Peyer's patch (tissue), 4 donors: ENCODE measurements at places on chromosomes 4 and X.
A peak's percentile ranks its signal among the peaks of the same experiment; 100 is the strongest.

DNA sequence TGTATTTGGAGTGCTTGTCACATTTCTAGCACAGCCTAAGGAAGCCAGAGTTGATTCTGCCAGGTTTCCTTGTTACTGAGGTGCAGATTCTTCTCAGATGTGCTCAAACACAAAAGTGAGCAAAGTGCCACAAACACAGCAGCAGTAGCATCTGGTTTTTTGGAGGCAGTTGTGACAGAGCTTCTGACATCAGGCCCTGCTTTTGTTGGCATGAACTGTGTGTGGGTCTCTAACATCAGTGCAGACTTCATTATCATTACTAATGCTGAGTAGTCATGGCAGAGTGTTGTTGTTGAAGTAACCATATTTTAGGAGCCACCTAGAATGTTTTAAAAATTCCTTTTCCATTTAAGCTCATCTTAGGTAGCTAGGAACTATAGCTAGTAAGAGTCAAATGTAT, 656.6 kb downstream of the ANKRD50 start:
- no peak for DNase-seq

- DNase-seq, result no peak
Observed at GRCh38 chr4:25011135-25011866, 19.4 kb downstream of the LGI2 start.

GRCh38 chrX:7192871-7193270, 44.9 kb upstream of the PUDP start:
- no peak for DNase-seq

- DNase-seq, result peak; percentile 81
Observed at GRCh38 chr4:2412534-2412884, 5.9 kb downstream of the ZFYVE28 start.

DNA sequence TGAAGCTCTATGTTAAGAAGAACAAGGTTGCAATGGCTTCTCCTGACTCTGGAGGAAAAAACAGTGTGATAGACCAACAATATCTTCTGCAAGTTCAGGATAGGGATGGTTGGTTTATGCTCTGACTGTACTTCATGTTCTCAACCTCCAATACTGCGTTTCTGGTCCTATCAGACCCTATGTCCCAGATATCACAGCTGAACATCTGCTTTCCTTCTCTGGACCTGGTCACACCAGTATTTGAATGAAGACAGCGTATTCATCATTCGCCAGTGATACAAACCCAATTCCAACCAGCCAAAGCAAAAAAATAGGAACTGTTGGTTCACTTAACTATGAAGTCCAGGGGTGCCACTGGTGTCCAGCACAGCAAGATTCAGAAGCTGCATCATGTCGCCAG, 124.5 kb upstream of the KLF3 start:
- no peak for DNase-seq

GRCh38 chr4:101282076-101282844, 65.1 kb downstream of the PPP3CA start:
- DNase-seq, result no peak

- no peak for DNase-seq
Observed at GRCh38 chr4:110621839-110622751, 782 bp downstream of the PITX2 start.

DNA sequence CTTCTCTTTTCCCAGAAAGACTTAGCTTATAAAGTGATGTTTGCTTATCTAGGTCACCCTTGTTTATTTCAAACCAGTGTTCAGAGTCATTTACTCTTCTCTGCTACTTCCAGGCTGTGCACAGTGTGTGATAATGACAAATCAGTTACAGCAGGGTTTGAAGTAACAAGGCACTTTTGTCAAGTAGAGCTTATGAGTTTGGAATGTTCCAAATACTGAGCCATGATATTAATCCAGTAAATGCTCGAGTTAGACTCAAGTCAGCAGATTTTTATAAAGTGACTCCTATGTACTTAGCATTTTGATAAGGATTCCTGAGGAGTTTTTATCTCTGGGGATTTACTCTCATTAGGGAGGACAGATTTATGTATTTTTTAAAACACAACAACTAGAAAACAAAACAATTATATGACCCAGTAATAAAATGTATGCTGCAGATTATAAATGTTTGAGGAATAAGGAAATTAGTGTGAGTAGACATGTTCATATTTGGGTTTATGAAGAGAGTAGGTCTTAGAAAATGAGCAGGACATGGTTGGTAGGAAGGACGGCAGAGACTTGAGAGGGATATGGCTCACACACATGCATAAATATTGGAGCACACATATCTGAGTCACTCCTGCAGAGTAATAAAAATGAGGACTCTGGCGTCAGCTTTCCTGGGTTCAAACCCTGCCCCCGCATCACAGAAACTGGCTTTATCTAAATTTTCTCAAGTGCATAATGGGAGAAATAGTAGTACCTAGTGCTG, 271.2 kb downstream of the FBXO8 start:
- no peak for DNase-seq

GRCh38 chr4:123488916-123489315, 92.3 kb downstream of the SPRY1 start:
- DNase-seq, result no peak

DNA sequence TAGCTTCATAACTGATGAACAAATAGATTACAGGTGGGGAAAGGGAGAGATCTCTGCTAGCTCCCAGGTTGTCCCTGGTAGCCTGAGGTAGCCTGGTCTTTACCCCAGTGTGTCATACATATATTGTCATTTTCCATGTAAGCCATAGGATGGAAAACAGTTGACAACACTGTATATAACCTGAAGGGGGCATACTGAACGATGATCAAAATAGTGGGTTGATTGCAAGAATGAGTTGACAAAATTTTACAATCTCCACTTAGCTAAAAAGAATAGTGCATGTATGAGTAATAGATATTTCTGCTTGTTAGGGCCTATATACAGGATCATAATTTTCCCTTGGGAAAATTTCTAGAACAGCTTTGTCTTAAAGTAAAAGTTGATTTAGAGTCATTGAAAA, 304.1 kb upstream of the HAND2 start:
- no peak for DNase-seq

DNA sequence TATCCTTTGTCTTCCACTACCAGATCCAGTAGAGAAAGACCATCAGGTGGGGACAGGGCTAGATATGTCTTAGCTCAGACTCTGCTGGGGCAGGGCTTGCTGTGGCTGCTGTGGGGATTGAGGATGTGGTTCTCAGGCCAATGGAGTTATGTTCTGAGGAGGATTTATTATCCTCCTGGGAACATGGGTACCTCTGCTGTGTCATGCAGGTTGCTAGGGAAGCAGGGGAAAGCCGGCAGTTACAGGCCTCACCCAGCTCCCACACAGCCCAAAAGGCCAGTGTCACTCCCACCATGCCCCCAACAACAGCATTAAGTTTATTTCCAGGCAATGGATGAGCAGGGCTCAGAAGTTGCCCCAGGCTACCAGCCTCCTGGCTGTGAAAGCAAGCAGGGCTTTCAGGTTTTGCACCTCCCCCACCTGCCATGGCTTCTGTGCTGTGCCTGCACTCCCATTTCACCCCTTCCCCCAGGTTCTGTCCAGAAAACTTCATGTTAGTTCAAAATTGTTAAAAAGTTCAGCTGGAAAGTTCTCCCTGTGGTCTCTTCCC, 879.9 kb downstream of the ARAP2 start:
- DNase-seq, result no peak

DNA sequence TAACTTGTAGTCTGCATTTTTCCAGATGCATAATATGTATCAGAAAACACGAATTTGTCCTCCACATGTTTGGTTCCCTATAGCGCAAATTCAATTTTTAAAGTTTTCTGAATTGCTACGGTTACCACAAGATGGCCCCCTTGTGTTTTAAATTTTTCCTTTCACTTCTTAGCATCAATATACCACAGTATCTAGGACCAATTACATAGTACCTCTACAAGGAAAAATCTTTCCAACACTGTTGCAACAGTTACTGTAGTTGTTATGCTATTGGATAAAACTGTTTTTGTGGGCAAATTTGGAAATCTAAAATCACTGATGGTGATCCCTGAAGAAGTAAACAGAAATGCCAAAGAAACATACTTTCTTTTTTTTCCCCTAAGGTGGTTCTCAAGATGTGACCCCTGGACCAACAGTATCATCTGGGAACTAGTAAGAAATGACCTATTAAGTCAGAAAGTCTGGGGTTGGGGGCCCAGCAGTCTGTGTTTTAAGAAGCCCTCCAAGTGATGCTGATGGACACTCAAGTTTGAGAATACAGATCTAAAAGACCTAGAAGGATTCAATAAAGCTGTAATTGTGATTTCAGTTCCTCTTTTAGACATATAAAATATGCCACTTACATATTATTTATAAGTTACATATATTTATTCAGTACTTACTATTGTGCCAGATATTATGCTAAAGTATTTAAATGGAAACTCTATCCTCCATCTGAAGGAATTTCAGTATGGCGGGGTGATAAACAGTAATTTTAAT, 3.1 kb downstream of the ZGRF1 start:
- DNase-seq, result no peak

DNA sequence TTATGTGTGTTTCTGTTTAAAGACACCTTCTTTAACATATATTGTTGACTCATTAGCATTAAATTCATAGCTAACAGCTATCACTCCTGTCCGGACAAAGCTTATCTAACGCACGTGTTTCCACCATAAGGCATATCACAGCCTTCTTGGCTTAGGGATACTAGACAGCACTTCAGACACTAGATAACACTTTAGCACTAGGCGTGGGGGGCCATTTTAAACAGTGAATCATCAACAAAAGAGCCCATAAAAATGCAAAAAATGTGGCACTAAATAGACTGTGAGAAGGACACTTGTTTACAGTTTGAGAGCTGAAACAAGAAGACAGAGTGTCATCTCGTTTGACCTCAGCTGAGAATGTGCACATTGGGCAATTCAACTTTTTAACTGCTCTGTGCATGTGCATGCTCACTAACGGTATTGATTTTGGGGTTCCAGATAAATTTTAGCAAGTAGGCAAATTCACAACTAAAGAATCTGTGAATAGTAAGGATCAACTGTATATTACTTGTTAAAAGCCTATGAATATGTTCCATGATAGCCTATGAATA, 58.9 kb upstream of the RAI2 start:
- DNase-seq, result no peak
